ENCODE measurements at places on chromosomes 13 and 19.

- no peak for DNase-seq
These were observed 53.4 kb downstream of the TSSK6 start for GRCh38 chr19:19461671-19462622.

GRCh38 chr13:47598340-47598911 lies 402.6 kb downstream of the SUCLA2 start:
- no peak for DNase-seq

GRCh38 chr13:106488686-106489085 lies 46.8 kb downstream of the EFNB2 start:
- no peak for DNase-seq

DNA sequence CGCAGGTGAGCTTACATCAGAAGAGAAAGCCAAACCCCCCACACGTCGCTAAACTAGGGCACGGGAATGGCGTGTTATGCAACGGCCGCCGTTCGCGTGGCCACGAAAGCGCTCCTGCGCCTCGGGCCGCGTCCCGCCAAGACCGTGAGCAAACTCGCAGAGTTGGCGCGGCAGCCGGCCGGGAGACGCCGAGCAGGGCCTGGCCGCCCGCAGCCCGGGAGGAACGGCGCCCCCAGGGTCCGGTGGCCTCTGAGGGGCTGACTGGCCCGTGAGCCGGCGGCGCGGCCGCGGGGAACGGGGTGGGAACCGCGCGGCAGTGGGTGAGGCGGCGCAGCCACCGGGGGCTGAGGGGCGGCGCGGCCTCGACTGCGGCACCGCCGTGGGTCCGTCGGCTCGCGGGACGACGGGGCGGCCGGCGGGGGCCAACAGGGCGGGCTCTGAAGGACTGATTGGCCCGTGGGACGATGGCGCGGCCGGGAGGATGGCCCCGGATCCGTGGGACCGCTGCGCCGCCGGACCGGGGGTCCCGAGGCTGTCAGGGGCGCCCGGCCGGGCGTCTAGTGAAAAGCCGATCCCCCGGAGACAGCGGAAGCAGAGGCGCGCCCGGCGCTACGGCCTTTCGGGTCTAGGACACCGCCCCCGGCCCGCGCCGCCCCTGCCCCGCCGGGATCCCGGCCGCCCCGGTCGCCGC lies 903 bp downstream of the LATS2 start:
- DNase-seq = no peak

DNA sequence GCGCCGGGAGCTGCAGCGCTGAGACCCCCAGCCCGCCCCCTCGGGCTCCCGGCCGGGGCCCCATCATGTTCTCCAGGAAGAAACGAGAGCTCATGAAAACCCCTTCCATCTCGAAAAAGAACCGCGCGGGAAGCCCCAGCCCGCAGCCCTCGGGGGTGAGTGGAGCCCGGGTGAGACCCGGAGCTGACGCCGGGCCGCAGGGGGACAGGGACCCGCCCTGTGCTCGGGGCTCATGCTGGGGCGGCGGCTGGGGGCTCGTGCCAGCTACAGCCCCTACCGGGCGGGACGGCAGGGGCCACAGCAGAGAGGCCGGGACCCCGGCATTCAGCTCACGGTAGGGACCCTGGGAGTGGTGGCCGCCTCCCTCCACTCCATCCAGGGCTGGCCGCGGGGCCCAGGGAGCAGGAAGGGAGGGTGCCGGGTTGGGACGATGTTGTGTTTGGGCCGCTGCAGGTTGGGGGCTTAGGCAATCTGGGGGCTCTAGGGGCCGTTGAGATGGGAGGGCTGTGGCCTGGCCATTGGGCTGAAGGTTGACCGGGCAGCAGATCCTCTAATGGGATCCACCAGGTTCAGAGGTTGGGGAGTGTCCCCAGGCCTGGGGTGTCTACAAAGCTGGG lies 482 bp downstream of the ARHGAP45 start:
- DNase-seq = no peak

DNA sequence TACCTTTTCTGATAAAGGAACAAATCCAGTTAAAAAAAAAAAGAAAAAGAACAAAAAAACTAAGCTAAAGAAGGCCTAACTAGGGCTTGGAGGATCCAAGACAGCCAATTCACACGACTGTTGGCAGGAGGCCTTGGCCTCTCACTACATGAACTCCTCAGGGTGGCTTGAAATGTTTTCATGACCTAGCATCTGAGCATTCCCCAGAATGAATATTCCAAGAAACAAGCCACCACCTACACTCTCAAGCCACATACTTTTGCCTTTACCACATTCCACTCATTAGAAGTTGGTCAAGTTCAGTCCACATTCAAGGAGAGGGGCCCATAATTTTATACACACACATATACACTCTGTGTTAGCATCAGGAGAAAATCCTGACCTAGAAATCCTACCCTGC lies 97.6 kb upstream of the SIAH3 start:
- no peak for DNase-seq

DNA sequence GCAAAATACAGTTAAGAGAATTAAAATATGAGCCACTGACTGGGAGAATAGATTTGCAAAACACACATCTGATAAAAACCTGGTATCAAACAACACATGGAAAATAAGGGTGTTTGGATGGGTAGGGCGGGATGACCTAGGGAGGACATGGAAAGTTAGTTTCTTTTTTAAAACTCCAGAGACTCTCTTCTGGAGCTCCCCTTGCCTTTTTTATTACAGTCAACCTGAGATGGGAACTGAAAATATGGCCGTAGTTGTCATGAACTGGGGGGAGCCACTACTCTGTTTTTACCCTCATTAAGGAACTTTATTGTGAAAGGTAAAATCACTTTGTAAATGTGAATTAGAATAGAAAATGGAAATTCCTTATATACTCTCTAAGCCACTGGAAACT lies 113.0 kb downstream of the ATP11A start:
- no peak for DNase-seq

- no peak for DNase-seq
These were observed 67.3 kb downstream of the DOCK9 start for GRCh38 chr13:98910501-98910951.

DNA sequence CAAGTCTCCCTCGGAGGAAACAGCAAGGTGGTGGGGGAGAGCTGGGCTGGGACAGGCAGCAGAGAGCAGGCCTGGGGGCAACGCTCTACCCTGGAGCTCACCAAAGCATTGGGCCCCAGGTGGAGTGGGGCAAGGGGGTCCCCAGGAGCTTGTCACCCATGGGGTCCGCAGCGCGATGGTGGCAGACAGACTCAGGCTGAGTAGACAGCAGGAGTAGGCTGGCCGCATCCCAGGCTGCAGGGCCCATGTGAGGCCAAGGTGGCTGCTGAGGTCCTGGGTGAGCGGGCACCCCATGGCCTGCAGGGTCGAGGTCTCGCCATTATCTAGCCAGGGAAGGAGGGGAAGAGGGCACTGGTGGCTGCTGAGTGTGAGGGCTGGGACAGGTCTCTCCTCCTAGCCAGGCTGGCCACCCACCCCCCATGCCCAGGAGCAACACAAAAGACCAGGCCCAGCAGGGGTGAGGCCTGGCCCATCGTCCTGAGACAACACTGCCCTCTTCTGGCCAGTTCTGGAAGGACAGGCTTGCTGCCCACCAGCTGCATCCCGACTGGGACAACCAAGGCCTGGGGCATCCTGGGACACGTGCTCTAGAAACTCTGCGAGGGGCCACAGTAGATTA lies 33.1 kb downstream of the CEBPG start:
- no peak for DNase-seq

All from AG04450 (cell line).